ENCODE measurements at places on chromosomes 12 and 14.

DNA sequence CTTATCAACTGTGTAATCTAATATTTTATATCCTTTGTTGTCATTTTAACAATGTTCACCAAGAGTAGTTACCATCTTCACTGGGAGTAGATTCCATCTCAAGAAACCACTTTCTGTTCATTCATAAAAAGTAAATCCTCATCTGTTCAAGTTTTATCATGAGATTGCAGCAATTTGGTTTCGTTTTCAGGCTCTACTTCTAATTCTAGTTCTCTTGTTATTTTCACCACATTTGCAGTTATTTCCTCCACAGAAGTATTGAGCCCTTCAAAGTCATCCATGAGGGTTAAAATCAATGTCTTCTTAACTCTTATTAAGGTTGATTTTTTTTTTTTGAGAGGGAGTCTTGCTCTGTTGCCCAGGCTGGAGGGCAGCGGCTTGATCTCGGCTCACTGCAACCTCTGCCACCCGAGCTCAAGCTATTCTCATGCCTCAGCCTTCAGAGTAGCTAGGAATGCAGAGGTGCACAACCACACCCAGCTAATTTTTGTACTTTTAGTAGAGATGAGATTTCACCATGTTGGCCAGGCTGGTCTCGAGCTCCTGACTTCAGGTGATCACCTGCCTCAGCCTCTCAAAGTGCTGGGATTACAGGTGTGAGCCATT lies 276.6 kb downstream of the ACSS3 start:
- no peak for DNase-seq

DNA sequence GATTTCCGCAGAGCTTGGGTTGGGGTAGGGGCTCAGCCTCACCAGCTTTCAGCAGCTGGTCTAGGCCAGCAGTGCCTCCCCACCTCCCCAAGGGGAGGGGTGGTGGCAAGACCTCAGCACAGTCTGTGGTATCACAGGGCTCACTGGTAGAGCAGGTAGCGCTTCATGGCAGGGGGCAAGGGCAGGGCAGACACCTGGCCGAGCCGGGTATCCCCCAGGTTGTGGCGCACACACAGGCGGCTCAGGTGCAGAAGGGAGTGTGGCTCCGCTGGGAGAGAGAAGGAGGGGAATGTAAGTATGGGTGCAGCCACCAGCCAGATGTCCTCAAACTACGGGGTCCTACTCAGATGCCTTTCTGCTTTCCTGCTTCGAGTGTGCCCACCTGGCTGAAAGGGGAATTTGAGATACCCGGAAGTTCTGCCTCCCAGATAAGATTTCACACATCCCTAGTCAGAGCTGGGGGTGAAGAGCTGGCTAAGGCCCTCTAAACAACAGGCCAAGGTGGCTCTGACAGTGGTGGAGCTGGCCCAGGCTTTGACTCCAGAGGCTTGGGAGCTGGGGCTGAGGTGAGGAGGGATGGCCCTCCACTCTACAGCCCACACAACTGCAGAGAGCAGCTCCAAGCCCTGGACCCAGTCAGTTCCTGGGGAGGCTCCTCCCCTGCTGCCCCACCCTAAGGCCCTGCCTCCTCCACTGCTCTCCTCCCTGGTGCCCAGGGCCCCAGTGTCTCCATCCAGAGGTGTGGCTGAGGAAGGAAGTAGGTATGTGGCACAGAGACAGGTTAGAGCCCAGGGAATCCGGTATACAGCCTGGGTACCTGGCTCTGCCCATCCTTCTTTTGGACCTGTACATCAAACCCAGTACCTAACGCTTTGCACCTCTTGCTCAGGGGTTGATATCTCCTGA lies 1.8 kb downstream of the SPSB2 start:
- DNase-seq, result no peak

DNA sequence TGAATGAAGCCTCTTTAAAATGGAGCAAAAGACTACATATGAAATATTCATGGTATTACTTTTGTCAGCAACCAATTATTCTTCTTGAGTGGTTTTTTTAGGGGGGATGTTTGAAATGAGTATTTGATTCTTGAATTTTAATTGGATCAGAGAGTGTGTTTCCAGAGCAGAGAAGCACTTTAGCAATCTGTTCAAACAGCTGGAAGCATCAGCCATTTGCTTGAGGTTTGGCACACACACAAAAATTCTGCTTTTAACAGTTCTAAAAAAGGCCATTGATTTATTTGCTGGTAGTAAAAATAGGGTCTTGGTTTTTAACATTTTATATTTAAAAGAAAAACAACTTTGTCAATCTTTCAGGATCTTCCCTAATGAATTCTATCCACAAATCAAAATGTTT lies 292.7 kb downstream of the LRFN5 start:
- no peak for DNase-seq

DNA sequence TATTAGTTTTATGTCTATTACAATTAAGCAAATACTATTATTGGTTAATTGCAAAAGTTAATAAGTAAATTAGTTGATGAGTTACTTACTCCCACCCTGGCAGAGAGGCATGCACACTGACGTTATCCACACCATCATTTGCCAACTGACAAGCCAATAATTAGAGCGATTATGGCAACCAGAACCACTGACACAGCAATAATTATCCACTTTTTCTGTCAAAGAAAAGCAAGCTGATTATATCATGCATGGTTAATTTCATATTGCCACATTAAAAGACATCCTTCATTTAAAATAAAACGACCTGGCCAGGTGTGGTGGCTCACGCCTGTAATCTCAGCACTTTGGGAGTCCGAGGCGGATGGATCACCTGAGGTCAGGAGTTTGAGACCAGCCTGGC lies 43.1 kb downstream of the STX2 start:
- DNase-seq, result no peak

GRCh38 chr14:53696217-53696965 lies 260.2 kb downstream of the BMP4 start:
- no peak for DNase-seq

DNA sequence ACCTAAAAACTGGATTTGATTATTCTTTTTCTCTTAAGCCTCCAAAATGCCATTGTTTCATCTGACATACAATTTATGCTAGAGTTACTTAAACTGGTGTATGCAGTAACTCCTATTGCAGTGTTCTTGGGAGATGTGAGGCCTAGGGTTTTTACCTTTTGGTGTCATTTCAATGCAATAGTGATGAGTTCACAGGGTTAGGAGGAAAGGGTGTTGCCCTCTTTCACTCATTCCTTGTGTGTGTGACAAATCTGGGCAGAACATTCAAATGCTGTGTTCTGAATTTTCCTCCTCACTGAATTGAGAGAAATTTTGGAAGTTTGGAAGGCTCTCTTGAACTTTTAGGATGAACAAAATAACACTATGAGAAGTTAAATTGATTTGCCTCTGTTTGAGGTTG lies 69.9 kb downstream of the IGF1 start:
- no peak for DNase-seq

- no peak for DNase-seq
Measured at GRCh38 chr12:129161511-129161910, 308.2 kb downstream of the GLT1D1 start.

Data from activated T-helper 1 cell treated with anti-CD3 and anti-CD28 coated beads, Interleukin-2, amount 50 U/mL, for 16 hours (primary cell).